ENCODE measurements at places on chromosomes 2 and 18.

DNA sequence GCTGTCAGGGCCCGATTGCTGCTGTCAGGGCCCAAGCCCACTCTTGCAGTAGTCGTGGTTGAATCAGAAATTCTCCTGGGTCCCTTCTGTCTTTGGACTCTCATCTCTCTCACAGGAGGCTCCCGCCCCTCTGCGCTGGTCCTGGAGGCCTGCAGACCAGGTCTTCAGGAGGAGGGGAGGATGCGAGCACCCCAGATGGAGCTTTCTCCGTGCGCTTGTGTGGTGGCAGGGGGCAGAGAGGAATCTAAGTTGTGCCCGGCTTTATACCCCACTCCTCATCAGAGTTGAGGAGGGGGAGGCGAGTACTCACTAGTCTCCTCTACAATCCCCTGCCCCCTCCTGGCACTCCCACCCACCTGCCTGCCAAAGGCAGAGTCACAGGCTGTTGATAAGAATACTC lies 10.4 kb downstream of the EN1 start:
- DNase-seq: no peak

DNA sequence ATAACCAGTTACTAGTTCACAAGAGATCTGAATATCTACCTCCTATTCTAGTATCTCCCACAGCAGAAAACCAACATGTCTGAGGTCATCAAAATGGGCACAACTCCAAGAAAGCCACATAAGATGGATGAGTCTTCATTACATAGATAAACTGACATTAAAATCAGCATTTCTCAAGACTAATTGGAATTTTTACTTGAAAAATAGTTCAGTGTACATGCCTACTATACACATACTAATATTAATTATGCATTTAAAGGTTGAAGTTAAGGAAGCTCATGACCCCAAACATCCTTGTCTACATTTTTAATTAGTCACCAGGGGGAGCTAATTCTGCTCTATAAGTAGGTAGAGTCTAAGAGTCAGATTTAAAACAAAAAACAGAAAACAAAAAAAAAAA lies 41.9 kb downstream of the ZNF521 start:
- DNase-seq: no peak

DNA sequence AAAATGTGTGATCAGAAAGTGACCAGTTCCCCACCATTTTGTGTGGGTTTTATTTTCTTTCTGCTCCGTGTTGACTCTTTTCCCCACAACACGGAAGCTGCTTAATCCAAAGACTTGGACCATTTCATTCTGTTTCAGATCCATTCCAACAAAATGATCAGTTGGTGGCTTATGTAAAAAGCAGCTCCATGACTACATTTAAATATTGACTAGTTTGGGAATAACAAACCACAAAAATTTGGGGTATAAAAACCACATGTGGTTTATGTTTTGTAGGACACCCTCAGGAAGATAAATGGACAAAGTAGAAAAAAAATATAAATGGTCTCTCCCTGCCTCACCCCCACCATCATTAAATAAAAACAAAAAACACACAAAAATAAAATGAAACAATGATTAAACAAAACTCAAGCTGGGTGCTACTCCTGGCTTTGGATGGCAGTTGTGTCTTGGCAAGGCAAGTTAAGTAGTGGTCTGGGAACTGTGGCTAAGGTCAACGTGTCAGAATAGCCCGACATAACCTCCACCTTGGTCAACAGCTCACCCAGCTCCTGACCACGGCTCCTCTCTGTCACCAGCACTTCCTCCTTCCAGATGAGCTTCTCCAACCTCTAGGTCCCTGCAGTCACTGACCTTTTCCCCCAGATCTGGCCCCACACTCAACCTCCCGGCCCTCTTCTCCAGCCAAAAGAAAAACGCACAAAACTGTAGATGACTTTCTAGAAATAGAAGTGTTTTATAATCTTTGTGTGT lies 12.8 kb upstream of the WIPF1 start:
- DNase-seq: no peak

DNA sequence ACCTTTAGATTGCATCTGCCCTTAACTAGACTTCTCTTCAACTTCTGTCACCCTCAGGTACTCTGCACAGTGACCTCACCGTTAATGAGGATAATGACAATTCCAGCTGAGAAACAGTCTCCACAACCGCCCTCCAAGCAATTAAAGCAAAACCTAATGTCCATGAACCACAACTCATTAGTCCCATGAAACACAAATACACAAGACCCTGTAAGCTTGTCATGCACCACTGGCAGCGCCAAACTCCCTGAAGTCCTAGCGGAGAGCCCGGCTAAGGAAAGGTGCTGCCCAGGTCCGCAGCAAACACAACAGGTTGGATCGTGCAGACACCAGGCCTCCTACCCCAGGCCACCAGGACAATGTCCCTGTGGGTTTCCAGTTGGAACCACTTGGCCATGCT lies 7.4 kb downstream of the SMAD7 start:
- DNase-seq: no peak

DNA sequence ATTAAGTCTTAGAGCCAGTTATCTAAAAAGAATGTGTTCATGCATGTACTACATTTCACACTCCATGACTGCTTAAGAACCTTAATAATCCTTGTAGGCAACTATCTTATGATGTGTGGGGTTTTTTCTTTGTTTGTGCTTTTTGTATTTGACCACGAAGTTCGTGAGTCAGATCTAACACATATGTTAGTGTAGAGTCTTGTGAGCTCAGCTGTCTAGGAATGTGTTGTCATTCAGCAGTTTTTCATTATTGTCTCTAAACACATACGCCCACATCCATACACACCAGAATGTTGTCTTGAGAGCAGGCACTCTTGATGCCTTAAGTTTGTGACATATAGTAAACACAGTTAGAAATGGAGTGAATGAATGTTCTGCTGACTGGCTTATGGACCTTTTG lies 38.4 kb downstream of the CAB39 start:
- no peak for DNase-seq

GRCh38 chr2:120289221-120289906 lies 36.7 kb downstream of the RALB start:
- DNase-seq: no peak

DNA sequence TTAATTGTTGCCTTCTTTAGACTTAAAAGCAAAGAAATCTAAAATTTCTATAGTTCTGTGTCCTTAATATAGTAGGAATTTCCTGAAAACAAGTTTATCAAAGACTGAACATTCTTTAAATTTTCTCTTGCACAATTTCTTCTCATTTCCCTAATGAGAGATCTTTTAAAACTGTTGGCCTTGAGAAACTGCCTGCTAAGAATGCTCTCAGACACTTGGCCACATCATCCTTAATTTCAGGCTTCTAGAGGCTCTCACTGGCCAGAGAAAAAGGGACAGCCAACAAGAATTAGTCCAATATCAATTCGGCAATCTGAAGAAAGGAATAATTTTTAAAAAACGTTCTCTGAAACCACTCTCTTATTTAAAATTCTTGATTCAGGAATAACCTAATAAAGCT lies 167.0 kb upstream of the CREB1 start:
- DNase-seq: no peak

DNA sequence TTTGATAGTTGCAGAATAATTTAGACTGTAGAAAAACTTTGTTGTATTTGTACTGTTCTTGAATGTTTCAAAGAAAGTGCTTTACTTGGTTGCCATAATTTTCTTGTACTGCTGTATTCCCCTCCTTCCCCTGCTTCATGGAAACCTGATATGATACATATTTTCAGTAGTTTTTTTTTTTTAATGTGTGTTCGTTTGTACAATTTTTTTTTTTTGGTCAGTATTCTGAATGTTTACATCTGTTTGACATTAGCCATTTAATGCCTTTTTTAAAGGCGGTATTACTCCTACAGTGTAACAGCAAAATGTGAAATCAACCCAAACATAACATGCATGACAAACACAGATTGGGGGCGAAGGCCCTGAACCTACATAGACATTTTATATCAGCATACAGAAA lies 172.3 kb downstream of the ASXL3 start:
- DNase-seq: no peak

DNA sequence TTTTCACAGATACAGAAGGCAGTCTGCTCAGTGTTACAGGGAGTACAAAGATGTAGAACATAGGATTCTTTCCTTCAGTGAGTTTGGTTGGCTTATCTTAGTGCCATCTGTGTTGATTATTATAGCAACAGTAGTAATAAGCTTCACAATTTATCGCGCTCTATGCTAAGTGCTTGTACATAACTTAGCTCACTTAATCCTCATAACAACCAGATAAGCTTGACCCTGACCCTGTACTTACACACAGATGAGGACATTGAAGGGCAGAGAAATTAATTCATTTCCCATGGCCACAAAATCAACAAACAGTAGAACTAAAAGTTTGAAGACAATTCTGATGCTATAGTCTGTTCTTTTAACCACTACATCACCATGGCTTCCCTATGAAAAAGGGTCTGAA lies 121.8 kb downstream of the SPHKAP start:
- DNase-seq: no peak

DNA sequence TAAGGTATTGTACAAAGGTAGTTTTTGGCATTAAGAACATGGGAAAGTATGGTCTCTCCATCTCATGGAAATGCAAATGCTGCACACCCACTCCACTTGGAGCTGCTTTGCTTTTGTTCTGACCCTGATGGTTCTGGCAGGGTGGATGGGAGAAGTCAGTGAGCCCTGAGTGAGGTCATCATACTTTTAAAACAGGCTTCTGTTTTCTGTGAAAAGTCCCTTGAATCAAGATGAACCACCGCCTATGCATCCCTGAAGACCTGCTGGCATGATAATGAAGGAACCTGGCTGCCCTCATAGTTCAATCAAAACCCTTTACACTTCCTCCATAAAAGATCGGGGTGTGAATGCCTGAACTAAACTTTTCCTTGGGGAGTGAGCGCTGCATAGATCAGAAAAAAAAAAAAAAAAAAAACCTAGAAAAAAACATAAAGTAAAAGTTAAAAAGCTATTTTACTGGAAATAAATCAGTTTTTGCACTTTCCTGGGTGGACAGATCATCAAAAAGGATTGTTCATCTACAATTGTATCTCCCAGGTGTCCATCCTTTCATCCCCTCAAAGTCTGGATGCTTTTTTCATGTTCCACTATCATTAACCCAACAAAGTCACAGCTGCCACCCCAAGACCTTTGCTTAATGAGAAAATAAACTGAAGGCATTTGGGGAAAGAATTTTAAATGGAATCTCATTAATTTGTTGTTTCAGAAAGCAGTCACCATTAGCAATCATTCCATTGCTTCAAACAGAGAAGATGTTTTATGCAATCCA lies 728.1 kb upstream of the DDX18 start:
- DNase-seq: no peak

DNA sequence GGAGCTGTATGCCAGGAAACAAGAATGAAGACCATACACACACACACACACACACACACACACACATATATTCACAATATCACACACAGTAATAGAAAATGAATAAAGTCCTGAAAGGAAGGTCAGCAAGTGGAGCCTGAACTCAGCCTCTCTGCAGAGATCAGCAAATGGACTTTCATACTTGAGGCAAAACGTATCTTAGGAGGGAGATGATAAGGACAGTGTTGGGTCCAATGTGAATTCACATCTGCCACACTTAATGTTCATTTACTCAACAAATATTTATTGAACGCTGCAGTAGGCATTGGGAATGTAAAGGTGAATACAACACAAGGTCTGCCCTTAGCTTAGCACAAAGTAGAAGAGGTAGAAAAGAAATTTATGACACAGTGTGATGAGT lies 2.7 kb upstream of the MTLN start:
- no peak for DNase-seq

DNA sequence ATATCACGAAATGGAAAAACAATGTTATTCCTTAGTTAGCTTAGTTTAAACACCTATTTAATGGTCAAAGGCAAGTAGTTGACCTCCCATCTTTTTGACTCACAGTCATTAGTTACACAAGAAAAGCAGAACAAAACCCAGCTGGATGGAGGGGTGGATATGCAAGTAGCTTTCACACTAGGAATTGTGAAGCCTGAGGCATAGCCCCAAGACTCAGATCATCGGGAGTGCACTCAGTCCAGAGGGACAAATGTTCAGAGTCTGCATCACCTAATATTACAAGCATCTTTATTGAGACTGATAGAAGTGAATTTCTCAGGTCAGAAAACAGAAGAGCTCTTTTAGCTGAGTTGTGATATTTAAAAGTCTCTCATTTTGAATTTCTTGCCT lies 15.5 kb upstream of the CPS1 start:
- no peak for DNase-seq

- no peak for DNase-seq
Observed at GRCh38 chr2:9837451-9837850, 5.8 kb upstream of the TAF1B start.

- DNase-seq: peak; percentile 68
Observed at GRCh38 chr18:77062518-77063003, 70.0 kb downstream of the MBP start.

DNA sequence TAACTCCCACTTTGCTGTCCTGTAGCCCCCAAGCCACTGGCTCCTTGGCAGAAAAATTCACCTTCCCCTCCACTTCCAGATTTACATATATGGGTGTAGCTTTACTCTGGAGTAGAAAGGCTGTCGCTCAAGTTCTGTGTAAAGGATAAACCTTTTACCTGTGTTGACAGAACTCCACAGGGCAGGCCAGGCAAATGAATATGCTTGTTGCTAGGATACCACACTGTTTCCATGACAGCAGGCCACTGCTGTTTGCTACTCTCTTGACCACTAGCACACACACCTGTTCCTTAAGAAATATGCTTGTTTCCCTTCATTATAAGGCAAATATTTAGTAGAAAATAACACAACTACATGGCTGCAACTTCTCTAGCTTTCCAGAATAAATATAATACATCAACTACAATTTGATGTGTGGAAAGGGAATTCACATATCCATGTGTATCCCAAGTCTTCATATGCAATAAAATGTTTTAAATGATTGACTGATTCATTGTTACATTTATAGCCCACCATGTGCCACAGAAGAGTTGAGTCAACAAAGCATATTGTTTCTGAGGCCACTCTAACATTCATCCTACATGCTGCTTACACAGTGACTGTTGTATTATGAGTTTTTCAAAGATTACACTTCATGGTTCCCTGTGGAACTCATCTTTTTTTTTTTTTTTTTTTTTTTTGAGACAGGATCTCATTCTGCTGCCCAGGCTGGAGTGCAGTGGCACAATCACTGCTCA lies 56.2 kb upstream of the ROCK1 start:
- no peak for DNase-seq

- DNase-seq: no peak
Observed at GRCh38 chr2:109375131-109375561, 238.6 kb downstream of the SEPTIN10 start.

GRCh38 chr2:121803503-121803902 lies 48.1 kb downstream of the TSN start:
- no peak for DNase-seq

GRCh38 chr2:177242121-177242987 lies 22.2 kb downstream of the NFE2L2 start:
- no peak for DNase-seq
